MM.1S (cell line): ENCODE measurements at places on chromosomes 13 and 19.
A peak's percentile ranks its signal among the peaks of the same experiment; 100 is the strongest.

DNA sequence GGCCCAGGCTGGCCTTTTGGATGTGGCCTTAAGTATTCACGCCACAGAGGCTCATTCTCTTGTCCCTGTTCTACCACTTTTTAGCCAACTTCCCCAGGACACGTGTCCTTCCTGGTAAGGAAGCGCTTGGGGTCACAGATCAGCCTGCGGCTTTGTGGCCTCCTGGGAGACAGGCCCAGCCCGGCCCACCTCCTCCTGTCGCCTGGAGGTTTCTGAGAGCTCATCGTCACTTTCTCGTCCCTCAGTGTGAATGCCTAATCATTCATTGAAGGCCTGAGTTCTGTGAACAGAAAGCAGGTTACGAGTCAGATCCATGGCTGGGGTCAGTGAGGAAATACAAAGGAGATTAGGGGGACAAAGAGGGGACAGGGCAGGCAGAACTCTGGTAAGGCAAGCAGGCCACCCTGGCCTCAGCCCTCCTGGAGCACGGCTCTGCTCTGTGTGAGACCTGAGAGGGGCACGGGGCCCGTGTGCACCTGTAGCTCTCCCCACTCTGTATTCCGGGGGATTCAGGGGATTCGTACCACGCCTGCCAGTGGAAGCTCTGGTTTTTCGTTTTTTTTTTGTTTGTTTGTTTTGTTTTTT is 38.6 kb upstream of the TSHZ3 start:
- H3K36me3 ChIP-seq = no peaks in the 10 kb centered on the region
- H3K27me3 ChIP-seq = peaks cover 10% of the 10 kb centered on the region
- no peak overlapping the region for H3K27ac ChIP-seq
- DNase-seq = no peak

- DNase-seq = no peak
- no peaks in the 10 kb centered on the region for H3K27me3 ChIP-seq
- peaks cover 17% of the 10 kb centered on the region for H3K36me3 ChIP-seq
- no peaks in the 10 kb centered on the region for H3K4me1 ChIP-seq
- H3K27ac ChIP-seq = no peak overlapping the region
- H3K4me3 ChIP-seq = no peak overlapping the region
These were observed 8.2 kb downstream of the LONP1 start for GRCh38 chr19:5711713-5712161.

DNA sequence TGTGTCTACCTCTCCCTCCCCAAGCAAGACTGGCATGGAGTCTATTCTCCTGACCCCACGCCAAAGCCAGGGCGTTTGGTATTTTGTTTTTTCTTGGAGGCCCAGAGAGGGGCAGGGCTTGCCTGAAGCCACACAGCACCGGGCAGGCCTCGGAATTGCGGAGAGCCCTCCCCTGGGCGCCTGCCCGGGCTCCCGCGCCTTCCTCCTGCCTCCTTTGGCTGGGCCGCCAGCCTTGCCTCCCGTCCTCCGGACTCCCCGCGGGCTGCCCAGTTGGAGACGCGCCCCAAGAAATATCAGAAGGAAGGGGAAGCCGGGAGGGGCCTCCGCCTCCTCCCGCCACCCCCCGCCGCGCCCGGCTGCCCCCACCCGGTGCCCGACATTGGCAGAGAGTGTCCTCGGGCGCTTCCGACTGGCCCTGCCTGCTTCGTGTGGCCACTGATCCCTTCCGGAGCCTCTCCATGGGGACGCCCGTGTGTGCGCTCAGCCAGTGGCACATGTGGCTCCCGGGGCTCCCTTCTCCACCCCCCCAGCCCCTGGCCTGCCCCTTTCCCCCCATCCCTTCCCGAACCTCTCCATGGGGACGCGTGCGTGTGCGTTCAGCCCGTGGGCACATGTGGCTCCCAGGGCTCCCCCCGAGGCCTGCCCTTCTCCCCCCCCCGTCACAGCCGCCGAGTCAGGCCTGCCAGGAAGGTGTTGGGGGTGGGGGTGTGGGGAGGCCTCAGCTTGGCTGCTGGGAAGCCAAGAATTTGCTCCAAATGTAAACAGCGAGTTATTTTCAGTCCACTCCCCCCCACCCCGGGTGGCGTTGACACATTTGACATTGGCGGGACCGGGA is 37.3 kb downstream of the NFIC start:
- no peaks in the 10 kb centered on the region for H3K36me3 ChIP-seq
- peaks cover 97% of the 10 kb centered on the region for H3K27me3 ChIP-seq
- H3K4me3 ChIP-seq = no peak overlapping the region

DNA sequence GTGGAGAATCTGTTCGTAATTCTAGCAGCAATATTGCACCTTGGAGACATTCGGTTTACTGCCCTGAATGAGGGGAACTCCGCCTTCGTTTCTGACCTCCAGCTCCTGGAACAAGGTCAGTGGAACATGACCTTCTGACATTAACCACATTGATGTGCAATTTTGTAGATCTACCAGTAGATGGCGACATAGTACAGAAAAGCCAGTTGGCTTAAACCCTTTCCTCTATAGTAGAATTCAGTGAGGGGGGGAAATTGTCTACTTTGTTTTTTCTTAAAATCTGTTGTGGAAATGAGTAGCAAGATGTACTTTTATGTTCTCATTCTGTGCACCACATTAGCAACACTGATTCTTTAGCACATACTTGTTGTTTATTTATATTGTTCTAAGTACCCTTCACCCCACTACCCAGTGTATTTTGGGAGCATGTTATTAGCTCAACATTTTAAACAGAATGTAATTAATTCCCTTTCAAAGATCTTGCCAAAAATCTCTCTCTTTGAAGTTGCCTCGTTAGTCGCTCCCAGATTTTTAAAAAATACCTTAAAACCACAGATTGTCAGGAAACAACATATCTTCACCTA is 332.2 kb downstream of the MYO16 start:
- no peaks in the 10 kb centered on the region for H3K4me1 ChIP-seq
- no peaks in the 10 kb centered on the region for H3K27me3 ChIP-seq
- no peaks in the 10 kb centered on the region for H3K36me3 ChIP-seq
- peak; percentile 78 for DNase-seq
- no peak overlapping the region for H3K4me3 ChIP-seq

DNA sequence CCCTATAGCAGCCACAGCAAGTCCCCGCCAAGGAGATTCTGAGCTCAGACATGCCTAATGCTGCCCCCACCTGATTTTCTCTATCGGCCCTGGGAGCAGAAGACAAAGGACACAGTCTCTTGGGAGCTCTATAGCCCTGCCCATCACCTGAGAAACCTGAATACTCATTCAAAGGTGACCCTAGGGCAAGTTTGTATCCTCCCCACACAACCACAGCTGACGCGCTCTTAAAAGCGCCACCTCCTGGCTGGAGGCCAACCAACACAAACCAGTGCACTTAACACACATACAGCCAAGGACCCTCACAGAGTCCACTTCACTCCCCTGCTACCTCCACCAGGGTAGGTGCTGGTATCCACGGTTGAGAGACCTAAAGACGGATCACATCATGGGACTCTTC is 8.8 kb upstream of the IGFL4 start:
- no peaks in the 10 kb centered on the region for H3K36me3 ChIP-seq
- H3K27me3 ChIP-seq = peaks cover 20% of the 10 kb centered on the region
- no peaks in the 10 kb centered on the region for H3K4me1 ChIP-seq
- no peak overlapping the region for H3K4me3 ChIP-seq

GRCh38 chr13:33846303-33847062 is 28.5 kb downstream of the RFC3 start:
- H3K27ac ChIP-seq = no peak overlapping the region
- DNase-seq = no peak
- H3K4me1 ChIP-seq = no peaks in the 10 kb centered on the region
- no peaks in the 10 kb centered on the region for H3K27me3 ChIP-seq
- no peak overlapping the region for H3K4me3 ChIP-seq

- no peaks in the 10 kb centered on the region for H3K27me3 ChIP-seq
- no peak overlapping the region for H3K27ac ChIP-seq
- H3K4me3 ChIP-seq = no peak overlapping the region
- no peak for DNase-seq
- no peaks in the 10 kb centered on the region for H3K4me1 ChIP-seq
These were observed 138.0 kb downstream of the ENOX1 start for GRCh38 chr13:43648733-43649132.

DNA sequence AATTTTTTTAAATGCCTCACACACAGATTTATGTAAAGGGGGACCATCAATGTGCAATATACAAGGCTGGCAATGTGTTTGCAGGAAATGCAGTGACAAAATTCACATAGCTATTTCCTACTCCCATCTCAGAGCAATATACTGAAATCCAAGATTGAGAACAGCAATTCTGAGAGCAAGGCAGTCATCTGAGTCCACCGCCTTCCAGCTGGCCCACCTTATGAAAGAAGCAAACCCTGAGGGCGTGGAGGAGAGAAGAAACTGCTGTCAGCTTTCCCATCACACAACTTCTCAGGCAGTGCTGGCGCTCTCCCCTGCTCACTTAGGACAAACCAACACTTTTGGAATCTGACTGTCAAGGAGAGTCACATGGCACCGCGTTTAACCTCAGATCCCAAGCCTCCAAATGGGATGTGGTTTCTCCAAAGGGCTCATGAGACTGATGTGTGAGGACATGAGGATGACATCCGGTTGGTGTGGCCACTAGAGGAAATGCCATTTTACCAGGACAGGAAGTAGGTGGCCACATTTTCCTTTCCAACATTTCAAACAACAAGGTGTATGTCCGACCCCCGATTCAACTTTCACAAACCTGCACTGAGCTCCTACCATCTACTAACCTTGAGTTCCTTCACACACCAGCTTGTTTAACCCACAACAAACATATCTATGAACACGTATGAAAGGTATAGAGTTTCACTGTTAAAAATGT is 3.7 kb upstream of the DOCK9 start:
- DNase-seq = peak; percentile 14
- H3K4me1 ChIP-seq = peaks cover 8% of the 10 kb centered on the region; the same call in 1 of the 2 replicates
- no peak overlapping the region for H3K4me3 ChIP-seq
- no peaks in the 10 kb centered on the region for H3K27me3 ChIP-seq
- H3K27ac ChIP-seq = no peak overlapping the region

DNA sequence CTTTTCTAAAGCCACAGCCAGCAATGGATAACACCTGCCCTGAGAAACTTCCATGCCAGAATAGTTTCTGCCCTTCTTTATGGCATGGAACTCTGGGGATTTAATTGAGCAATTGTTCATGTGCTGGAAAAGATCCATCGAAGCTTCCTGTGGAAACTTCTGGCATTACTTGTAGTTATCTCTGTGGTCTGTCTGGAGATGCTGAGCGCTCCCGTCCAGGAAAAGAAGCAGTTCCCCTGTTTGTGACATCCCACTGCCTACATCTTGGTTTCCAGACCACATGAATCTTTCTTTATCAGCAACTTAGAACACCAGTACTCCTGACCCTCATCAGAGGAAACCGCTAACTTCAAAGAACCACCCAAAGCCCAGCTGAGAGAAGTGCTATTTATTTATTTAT is 24.6 kb downstream of the FLT1 start:
- no peak overlapping the region for H3K4me3 ChIP-seq
- H3K27ac ChIP-seq = no peak overlapping the region
- H3K36me3 ChIP-seq = no peaks in the 10 kb centered on the region
- DNase-seq = no peak
- H3K27me3 ChIP-seq = no peaks in the 10 kb centered on the region

- H3K4me1 ChIP-seq = no peaks in the 10 kb centered on the region
- no peaks in the 10 kb centered on the region for H3K36me3 ChIP-seq
- no peak within 1 kb of the TSS for H3K4me3 ChIP-seq
- no peak for DNase-seq
- H3K27me3 ChIP-seq = peaks cover 53% of the 10 kb centered on the region
These were observed at the start of gene SCN1B for GRCh38 chr19:35030257-35031071. SCN1B (plus strand) TSS chr19:35030470; CDS start chr19:35030821, 351 bp downstream.

DNA sequence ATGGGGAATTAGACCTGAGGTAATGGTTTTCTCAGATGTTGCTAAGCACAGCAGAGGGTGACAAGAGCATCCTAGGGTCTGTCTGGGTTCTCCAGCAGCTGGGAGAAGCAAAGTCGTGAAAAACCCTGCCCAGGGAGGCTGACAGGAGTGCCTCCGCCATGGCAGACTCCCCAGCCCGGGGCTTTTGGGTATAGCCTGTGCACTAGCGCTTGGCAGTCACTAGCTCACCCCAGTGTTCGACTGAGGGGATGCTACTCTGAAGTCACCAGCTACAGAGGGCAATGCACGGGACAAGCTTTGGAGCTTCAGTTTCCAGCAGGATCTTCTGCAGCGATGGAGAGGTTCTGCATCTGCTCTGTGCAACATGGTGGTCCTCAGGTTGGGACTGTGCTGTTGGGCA is 87.5 kb downstream of the ING1 start:
- no peak for DNase-seq
- no peak overlapping the region for H3K27ac ChIP-seq
- H3K36me3 ChIP-seq = no peaks in the 10 kb centered on the region
- H3K27me3 ChIP-seq = no peaks in the 10 kb centered on the region
- no peaks in the 10 kb centered on the region for H3K4me1 ChIP-seq
- H3K4me3 ChIP-seq = no peak overlapping the region

- H3K4me3 ChIP-seq = no peak overlapping the region
- no peak for DNase-seq
- H3K27ac ChIP-seq = no peak overlapping the region
- H3K36me3 ChIP-seq = no peaks in the 10 kb centered on the region
- H3K27me3 ChIP-seq = no peaks in the 10 kb centered on the region
These were observed 23.4 kb upstream of the CYSLTR2 start for GRCh38 chr13:48630291-48630690.

GRCh38 chr13:22399801-22400420 is 729.0 kb downstream of the FGF9 start:
- no peaks in the 10 kb centered on the region for H3K27me3 ChIP-seq
- no peak overlapping the region for H3K4me3 ChIP-seq
- H3K36me3 ChIP-seq = no peaks in the 10 kb centered on the region
- DNase-seq = no peak

DNA sequence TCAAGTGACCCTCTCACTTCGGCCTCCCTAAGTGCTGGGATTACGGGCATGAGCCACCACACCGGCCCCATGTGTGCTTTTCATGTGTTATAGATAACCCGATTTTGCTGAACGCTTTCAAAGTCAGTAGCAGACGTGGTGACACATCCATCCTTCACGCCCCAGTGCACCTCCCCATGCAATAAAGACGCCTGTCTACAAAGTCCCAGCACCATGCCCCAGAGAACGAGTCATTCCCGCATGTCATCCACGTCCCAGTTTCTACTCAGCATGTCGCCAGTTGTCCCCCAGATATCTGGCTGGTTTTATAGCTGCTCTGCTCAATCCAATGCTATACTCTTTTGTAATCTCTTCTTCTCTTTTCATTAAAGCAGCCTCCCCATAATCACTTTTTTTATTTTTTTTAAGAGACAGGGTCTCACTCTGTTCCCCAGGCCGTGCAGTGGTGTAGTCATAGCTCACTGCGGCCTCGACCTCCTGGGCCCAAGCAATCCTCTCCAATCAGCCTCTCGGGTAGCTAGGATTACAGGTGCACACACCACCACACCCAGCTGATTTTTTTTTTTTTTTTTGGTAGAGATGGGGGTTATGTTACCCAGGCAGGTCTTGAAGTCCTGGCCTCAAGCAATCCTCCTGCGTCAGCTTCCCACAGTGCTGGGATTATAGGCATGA is 42.5 kb downstream of the DNM2 start:
- 0 out of 2 replicates have a peak, but pooled peaks cover 8% of the 10 kb centered on the region for H3K36me3 ChIP-seq
- H3K4me3 ChIP-seq = no peak overlapping the region
- H3K27me3 ChIP-seq = no peaks in the 10 kb centered on the region
- no peak for DNase-seq

DNA sequence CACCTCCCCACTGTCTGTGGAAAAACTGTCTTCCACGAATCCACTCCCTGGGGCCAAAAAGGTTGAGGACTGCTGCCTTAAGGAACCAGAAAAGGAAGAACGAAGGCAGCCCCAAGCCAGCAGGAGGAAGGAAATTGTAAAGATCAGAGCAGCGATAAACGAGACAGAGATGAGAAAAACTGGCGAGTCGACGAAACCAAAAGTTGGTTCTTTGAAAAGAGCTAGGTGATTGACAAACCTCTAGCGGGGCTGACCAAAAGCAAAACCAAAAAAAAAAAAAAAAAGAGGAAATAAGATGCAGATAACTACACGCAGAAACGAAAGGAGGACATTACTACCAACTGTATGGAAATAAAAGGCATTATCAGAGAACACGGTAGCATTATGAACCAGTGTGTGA is 76.9 kb downstream of the GADD45B start:
- no peaks in the 10 kb centered on the region for H3K27me3 ChIP-seq
- H3K4me3 ChIP-seq = peak overlapping the region; percentile 58
- H3K27ac ChIP-seq = peak overlapping the region; percentile 67
- 0 out of 2 replicates have a peak, but pooled peaks cover 5% of the 10 kb centered on the region for H3K4me1 ChIP-seq
